AG08395 (cell line): ENCODE measurements at places on chromosomes 3 and 15.

GRCh38 chr3:66497985-66498671 lies 2.7 kb downstream of the LRIG1 start:
- no peak for DNase-seq

DNA sequence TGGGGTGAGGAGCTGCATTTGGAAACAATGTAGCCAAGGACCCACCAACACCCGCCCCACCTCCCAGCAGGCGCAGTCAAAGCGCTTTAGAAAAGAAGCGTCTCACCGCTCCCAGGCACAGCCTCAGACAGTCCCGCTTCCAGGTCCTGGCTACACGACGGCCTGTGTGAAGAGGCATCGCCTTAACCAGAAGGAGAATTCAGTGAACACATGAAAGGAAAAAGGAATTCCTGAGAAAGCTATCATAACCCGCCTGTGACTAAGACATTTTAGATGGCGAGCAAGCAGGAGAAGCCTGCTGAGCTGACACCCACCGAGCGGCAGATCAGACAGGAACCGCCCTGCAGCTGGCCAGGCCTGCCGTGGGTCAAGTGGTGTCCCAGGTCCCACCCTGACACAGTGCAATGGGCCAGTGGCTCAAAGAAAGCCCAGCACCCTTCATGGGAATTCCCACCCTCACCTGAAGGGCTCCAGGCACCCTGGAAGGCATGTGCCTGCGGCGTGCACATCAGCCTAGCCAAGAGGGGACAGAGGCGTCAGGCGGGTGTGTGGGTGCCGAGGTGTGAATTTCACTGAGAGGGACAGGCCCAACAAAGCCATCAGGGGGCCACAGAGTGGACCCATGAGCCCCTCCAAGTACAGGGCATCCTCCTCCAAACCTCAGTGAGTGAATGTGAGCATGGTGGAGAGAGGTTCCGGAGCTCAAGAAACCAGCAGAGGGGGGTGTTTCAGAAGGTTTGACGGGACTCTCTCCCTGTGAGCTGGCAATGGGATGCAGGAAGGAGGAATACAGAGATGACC lies 144.8 kb downstream of the NSMCE3 start:
- DNase-seq: no peak

- DNase-seq: no peak
These were observed 40.4 kb downstream of the BHLHE40 start for GRCh38 chr3:5019411-5020241.

DNA sequence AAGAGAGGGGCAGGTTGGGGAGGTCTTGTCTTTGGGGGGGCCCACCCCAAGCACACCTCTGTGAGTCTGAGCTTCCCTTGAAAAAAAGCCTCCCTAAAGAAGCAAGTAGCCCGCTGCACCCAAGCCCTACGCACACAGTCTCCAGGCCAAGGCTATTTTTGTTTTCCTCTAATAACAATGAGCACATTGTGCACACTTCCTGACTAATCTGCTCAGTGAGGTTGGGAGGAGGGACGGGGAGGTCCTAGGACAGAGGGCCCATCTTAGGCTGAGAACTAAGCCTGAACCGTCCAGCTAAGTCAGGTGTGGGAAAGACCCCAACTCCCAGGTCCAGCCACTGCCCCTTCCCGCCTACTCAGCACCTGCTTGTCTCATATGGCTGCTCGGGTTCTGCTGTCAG lies 87.2 kb downstream of the HMG20A start:
- DNase-seq: peak; percentile 66

- DNase-seq: peak; percentile 78
These were observed 23.2 kb upstream of the LAMP3 start for GRCh38 chr3:183185696-183186095.

- DNase-seq: no peak
These were observed 18.7 kb upstream of the GADL1 start for GRCh38 chr3:30913176-30913575.

DNA sequence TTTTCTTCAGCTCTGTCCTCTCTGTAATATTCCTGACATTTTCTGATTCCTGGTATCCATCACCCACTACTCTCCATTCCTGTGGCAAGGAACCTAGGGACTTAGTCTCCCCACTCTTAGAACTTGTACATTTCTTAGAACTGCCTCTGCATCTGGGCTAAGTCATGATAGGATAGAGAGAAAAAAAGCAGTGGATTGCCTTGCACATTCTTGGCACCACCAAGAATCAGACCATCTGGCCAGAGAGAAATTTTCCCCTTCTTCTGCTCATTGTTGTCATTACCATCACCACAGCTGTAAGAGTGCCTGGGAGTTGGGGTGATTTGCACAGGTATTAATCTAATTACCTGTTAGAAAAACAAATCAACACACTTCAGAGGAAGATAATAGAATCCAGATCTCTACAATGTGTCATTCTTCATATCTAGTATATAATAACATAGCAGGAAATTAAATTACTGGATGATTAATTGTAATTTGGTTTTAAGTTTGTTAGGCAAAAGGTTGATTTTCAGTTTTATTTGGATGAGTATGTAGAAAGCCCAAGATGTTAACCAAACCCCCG lies 264.8 kb upstream of the ZPLD1 start:
- no peak for DNase-seq

DNA sequence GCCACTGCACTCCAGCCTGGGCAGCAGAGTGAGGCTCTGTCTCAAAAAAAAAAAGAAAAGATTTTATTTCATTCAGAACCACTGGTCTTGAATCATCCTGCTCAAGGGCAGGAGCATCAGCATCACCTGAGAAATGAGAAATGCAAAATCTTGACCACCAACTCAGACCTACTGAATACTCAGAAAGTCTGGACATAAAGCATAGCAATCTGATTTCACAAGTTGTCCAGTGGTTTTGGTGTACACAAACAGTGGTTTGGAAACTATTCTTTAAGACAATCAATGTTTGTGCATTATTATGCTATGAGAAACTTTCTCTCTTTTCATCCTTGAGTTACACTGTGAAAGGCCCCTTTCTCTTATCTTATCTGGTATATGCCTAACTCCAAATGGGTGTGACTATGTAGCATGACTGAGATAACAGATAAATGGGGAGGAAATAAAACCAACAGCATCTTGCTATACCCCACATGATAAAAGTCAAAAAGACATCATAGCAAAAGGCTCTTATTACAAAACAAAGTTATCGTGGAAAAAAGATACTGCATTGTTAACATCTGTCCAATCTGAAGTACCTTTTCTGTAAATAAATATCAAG lies 174.2 kb upstream of the STT3B start:
- no peak for DNase-seq

- DNase-seq: peak; percentile 52
These were observed 74.7 kb downstream of the ZNF148 start for GRCh38 chr3:125300416-125300815.

DNA sequence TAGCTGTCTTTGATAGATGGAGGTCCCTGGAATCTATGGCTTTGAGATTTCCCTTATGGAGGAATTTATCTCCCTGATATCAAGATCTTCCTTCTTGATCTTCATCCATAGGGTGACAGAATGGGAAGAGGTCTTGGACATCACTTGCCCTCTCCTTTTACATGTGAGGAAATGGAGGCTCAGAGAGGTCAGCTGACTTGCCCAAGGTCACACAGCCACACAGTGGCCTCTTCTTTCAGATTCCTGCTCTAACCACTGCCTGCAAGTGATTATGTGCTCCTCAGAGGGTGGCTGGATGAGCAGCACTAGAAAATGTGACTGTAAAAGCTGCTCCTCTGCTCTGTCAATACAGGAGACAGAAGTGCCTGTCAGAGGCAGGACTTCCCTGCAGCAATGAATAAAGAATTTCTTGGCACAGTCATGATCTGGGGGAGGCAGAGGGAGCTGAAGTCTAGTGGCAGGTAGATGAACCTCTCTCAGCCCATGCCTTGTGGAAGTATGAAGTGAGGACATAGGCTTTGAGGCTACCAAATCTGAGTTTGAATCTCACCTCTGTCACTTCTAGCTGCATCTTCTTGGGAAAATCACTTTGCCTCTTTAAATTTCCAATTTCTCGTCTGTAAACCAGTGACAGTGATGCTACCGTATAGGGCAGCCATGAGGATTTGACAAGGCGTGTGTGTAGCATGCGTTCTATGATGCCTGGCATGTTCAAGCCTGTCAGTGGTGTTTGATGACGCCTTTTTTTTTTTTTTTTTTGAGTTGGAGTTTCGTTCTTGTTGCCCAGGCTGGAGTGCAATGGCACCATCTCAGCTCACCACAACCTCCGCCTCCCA lies 12.0 kb downstream of the SSUH2 start:
- no peak for DNase-seq

DNA sequence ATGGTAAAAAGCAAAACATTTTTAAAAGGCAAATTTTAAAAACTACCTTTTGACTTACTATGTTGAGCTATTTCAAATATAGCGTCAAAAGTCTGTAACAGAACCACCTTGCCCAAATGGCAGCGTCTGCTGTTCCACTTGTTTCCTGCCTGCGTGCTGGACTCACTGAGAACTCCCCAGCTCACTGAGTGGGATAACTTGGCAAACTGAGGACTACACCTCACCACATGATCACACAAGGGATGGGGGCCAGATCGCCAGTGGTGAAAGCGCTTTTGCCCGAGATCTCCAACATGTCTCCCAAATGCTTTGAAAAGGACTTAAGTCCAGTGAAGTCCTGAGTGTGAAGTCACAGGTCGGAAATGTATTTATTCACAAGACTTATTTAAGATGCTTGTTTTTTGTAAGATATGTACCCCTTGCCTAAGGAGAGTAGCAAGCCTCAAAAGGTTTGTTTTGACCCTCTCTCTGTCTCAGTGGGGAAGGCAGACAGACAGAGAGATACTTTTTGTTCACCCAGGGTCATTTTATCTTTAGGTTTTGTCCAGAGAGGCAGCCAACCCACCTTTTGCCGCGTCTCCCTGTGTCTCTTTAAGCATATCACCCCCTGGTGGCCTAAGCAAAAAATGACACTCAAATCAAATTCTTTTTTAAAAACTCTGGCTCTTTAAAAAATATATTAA lies 192.6 kb downstream of the PDZRN3 start:
- peak; percentile 48 for DNase-seq
